A549 treated with RU486 at 1 μM for 4 hours (cell line): ENCODE measurements at places on chromosomes 12 and 14. TPM values are rescaled to one million over a fixed set of nuclear protein-coding genes. Genes with fewer than 3 reads are reported as not detected.

The MUCL1 gene
- not detected in 5 replicates for total RNA-seq

The LBHD2 gene
- total RNA-seq = 0.14 TPM in 1 of 5 replicates, not detected in the others

The SIRT4 gene
- total RNA-seq = 0.49 to 0.99 TPM (median 0.80 TPM) in 5 replicates

The SALL2 gene
- total RNA-seq = 1.00 to 1.6 TPM (median 1.3 TPM) in 5 replicates

The PTPRO gene
- total RNA-seq = 0.05 to 0.08 TPM in 2 of 5 replicates, not detected in the others

The PA2G4 gene
- total RNA-seq = 293 to 379 TPM (median 323 TPM) in 5 replicates

The COL2A1 gene
- 0.06 to 0.40 TPM (median 0.17 TPM) in 4 of 5 replicates, not detected in the other for total RNA-seq

The ATXN3 gene
- 20.1 to 40.5 TPM (median 24.6 TPM) in 5 replicates for total RNA-seq

The RHOJ gene
- not detected in 5 replicates for total RNA-seq

The PPM1A gene
- total RNA-seq = 28.0 to 47.0 TPM (median 40.1 TPM) in 5 replicates

The SMIM41 gene
- total RNA-seq = not detected in 5 replicates

The TAS2R19 gene
- total RNA-seq = 0.16 TPM in 1 of 5 replicates, not detected in the others

The SLC6A13 gene
- 0.11 to 0.62 TPM (median 0.37 TPM) in 5 replicates for total RNA-seq

The AQP2 gene
- not detected in 5 replicates for total RNA-seq

The OR6C74 gene
- total RNA-seq = not detected in 5 replicates

The TAS2R42 gene
- total RNA-seq = not detected in 5 replicates

The ARPC3 gene
- total RNA-seq = 427 to 826 TPM (median 445 TPM) in 5 replicates

The TSHR gene
- total RNA-seq = not detected in 5 replicates

The PELI2 gene
- 0.32 to 2.5 TPM (median 1.3 TPM) in 5 replicates for total RNA-seq

The HOXC6 gene
- total RNA-seq = 4.2 to 5.4 TPM (median 4.5 TPM) in 5 replicates

The CALM1 gene
- 294 to 345 TPM (median 326 TPM) in 5 replicates for total RNA-seq

The TSPAN9 gene
- 18.7 to 30.3 TPM (median 22.9 TPM) in 5 replicates for total RNA-seq

The LHX5 gene
- 0.03 TPM in 1 of 5 replicates, not detected in the others for total RNA-seq

The CEP290 gene
- total RNA-seq = 5.4 to 7.3 TPM (median 6.5 TPM) in 5 replicates

The TCTN2 gene
- 11.5 to 14.5 TPM (median 12.9 TPM) in 5 replicates for total RNA-seq

The TMEM233 gene
- 0.06 to 0.13 TPM (median 0.07 TPM) in 3 of 5 replicates, not detected in the others for total RNA-seq

The PRIMA1 gene
- total RNA-seq = 0.22 to 0.54 TPM (median 0.32 TPM) in 5 replicates

The OR10P1 gene
- total RNA-seq = not detected in 5 replicates

The GLIPR1L2 gene
- 0.14 to 0.41 TPM (median 0.18 TPM) in 4 of 5 replicates, not detected in the other for total RNA-seq

The LGMN gene
- total RNA-seq = 55.3 to 62.9 TPM (median 59.4 TPM) in 5 replicates

The GLI1 gene
- 7.7 to 10.7 TPM (median 8.5 TPM) in 5 replicates for total RNA-seq

The IL26 gene
- total RNA-seq = not detected in 5 replicates

The NAP1L1 gene
- total RNA-seq = 478 to 690 TPM (median 662 TPM) in 5 replicates

The CACNA1C gene
- total RNA-seq = 0.02 TPM in 1 of 5 replicates, not detected in the others

The EIF2S1 gene
- total RNA-seq = 226 to 380 TPM (median 257 TPM) in 5 replicates

The PTGER2 gene
- total RNA-seq = 1.2 to 2.2 TPM (median 1.8 TPM) in 5 replicates

The TSPAN8 gene
- total RNA-seq = 0.23 to 0.67 TPM (median 0.44 TPM) in 3 of 5 replicates, not detected in the others

The RTN1 gene
- 0.06 TPM in 1 of 5 replicates, not detected in the others for total RNA-seq

The RERGL gene
- total RNA-seq = not detected in 5 replicates
